Stimulated activated CD8-positive, alpha-beta memory T cell treated with anti-CD3 and anti-CD28 coated beads, Interleukin-2, amount 100 ng/mL, for 1 hour (primary cell): ENCODE measurements at places on chromosomes 5 and 9.

- no peak for DNase-seq
Observed at GRCh38 chr9:131835151-131835910, 95.5 kb upstream of the RAPGEF1 start.

DNA sequence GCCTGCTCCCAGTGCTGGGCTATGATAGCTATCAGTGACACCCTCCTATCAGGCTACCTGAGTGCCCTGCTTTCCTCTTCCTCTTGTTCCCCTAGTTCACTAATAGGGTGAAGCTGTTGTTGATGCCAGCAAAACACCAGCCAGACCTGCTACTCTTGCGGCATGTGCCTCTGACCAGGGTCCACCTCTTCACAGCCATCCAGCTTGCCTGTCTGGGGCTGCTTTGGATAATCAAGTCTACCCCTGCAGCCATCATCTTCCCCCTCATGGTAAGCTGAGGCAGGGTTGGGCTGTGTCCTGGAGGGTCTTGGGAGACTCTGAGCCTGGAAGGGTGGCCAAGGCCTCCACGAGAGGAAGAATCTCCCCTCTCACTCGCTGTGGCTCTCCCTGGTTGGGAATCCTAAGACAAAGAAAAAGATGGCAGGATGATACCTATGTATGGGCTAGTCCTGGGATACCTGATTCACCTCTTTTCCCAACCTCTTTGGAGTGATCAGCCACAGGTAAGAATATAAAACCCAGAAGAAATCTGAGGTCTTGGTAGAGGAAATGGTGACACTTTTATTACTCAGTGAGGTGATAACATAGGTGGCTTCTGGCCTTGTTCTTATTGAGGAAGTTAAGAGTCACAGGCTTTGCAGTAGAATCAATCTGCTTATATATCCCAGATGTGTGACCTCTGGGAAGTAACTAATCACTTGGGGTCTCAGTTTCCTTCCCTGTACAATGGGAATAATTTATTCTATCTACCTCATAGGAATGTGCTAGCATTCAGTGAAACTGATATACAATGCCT, 11.6 kb downstream of the SLC4A9 start:
- DNase-seq = no peak

GRCh38 chr5:95794070-95794516, 28.4 kb downstream of the GLRX start:
- DNase-seq = no peak

DNA sequence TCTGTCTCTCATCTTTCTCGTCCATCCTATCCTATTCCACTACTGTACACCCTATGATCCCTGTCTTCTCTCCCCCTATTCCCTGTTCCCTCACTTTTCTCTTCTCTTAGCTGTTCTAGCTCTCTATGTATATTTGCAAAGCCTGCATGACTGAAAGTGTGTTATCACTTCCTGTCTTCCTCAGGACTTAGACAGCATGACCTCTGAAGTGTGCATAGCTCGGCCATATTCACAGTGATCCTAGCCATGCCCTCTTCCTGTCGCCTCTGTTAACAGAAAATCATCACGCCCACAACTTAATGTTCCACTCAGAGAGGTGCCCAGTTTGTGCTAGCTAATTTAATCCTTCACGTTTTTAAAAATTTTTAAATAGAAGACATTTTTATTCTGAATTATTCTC, 35.8 kb upstream of the CDH6 start:
- no peak for DNase-seq
